SJSA1 (cell line): ENCODE measurements at places on chromosomes 6 and 20. TPM values are rescaled to one million over a fixed set of nuclear protein-coding genes. Genes with fewer than 3 reads are reported as not detected.

DNA sequence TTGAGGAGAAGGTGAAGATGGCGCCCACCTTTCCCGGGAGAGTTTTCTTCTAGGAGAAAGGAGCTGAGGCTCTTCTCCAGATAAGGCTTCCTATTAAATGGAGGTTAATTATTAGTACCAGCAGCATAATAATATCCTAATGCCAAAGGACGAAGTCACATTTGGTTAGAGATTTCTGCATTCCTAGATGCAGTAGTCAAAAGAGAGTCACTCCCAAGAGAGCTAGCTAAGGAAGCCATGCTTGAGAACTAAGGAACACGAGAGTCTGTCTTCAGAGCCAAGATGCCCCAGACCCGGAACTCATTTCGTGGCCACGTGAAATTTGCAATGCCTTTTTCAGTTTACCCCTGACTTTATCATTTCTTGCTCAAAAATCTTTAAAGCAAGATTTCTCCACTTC lies 132.7 kb downstream of the TSHZ2 start:
- DNase-seq: no peak

DNA sequence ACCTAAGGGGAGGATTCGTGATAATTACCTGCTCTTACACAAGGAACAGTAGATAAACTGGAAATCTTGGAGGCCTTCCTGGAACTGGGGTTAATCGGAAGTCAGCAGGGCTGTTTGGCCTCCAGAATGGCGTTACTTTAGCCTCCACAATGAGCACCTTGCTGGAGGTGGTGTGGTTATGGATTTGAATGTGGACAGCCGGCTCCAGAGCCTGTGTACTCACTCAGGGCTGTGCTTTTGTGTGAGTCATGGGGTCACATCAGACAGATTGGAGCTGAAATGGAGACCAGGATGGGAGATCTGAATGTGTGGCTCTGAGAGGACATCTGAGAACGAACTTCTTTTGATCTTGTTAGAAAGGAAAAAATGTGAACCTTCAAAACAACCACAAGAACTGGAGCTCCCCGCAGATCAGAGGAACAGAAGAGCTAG lies 30.4 kb downstream of the IGF2R start:
- DNase-seq: no peak

- DNase-seq: no peak
Measured at GRCh38 chr6:111888928-111889695, 15.9 kb upstream of the FYN start.

- DNase-seq: peak; percentile 64
Measured at GRCh38 chr6:35601331-35602132, 87.2 kb downstream of the FKBP5 start.

DNA sequence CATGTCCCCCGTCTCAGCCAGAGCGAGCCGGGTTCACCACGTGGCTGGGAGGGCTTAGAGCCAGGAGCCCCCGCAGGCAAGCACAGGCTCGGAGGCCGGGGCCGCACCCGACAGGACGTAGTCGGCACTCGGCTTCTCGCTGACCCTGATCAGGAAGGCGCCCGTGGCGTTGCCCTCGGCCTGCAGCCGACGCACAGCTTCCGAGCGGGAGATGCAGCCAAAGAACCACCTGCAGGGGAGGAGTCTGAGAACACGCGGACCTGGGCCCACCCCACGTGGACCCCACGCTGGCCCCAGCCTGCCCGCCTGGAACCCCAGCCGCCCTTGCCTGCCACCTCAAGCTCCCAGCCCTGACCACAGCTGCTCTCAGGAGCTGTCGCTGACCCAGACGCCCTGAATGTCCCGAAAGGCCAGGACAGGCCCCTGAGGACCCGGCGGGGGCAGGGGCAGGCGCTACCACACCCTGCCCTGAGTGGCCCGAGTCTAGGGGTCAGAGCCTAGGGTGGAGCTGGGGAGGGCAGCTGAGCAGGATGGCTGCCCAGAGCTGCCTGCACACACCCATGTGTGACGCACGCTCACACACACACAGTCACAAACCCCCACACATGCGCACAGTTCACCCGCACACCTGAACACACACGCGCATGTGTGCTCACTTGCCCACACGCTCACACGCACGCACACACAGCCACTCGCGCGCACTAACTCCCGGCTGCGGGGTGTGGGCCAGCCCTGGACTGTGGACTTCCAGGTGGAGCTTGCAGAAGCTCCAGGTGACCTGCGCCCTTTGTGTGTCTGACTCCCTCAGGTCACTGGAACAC lies 2.1 kb downstream of the PTK6 start:
- no peak for DNase-seq

- no peak for DNase-seq
Measured at GRCh38 chr6:53335224-53335994, 13.3 kb downstream of the ELOVL5 start.

DNA sequence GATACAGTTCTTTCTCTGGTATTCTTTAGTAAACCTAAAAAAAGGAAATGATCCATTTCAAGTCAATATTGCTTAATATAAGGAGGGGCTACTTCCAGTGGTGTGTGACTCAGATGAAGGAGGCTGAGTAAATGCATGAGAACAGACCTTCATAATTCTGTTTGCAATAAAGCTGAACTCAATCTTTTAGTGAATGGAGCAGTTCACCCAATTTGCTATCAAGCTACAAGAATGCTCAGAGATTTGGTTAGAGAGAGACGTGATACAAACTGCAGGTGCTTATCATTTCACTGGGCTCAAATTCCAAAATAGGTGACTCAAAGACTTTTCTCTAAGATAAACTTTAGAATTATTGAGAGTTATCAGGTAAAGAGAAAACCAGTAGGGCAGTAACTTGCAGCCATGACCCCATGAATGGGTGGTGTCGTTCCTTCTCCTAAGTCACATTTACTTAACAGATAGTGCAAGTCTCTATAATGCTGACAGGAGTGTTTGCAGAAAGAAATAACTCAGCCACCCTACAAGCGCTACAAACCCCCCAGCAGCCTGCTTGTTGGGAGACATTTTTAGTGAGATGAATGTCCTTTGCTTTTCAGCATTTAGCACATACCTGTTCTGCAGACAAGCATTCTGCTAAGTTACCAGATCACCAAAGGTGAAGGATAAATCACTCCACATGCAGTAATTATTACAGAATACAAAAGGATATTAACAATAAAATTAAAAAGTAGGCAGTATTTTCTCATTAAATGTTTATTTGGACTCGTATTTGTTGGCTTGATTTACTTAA lies 16.4 kb upstream of the BLOC1S5 start:
- no peak for DNase-seq

The GTSF1L gene
- not detected in 2 replicates for total RNA-seq

The GNMT gene
- 0.58 TPM in 1 of 2 replicates, not detected in the other for total RNA-seq

The KCNQ5 gene
- total RNA-seq: 0.38 and 0.97 TPM in 2 replicates

The GRM1 gene
- not detected in 2 replicates for total RNA-seq
